ENCODE measurements at places on chromosomes 3 and 15.

- DNase-seq: no peak
Observed at GRCh38 chr3:106820726-106821362, 556.4 kb upstream of the CCDC54 start.

GRCh38 chr3:186142393-186142932 is 33.6 kb upstream of the ETV5 start:
- DNase-seq: no peak

DNA sequence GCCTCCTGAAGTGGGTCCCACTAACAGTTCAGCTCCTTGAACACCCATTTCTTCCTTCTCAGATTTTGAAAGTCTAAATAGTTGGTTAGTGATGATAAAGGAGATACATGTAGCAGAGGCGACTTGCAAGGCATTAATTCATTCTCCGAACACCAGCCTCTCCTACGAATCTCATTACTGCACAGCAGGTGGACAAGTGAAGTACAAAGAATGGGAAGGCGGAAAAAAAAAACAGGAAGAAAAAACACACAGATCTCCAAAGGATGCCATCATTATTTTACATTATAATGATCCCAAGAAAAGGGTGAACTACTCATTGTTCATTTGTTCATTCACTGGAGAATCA is 276.5 kb downstream of the MAGI1 start:
- no peak for DNase-seq

- DNase-seq: no peak
Observed at GRCh38 chr3:104939196-104939595, 427.5 kb upstream of the ALCAM start.

GRCh38 chr15:98649472-98650416 is 1.4 kb downstream of the IGF1R start:
- DNase-seq: no peak

DNA sequence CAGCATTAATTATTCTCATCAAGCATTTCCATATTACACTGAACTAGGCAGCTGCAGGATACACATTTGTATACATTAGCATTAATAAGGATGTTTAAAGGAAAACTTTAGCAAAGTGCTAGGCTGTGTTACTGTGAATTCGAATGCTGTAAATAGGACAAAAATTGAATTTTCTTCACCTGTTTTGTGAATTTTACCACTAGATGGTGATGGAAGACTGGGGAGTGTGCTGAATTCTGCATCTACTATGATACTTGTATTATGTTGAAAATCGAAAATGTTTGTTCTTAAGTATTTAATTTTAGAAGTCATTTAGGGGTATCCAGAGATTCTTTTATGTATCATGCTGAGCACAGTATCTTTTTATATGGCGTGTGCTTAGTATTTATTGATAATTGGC is 12.3 kb upstream of the P2RY14 start:
- no peak for DNase-seq

GRCh38 chr3:178193846-178194245 is 342.4 kb upstream of the KCNMB2 start:
- DNase-seq: no peak

- no peak for DNase-seq
Observed at GRCh38 chr3:118269537-118270125, 765.0 kb downstream of the IGSF11 start.

DNA sequence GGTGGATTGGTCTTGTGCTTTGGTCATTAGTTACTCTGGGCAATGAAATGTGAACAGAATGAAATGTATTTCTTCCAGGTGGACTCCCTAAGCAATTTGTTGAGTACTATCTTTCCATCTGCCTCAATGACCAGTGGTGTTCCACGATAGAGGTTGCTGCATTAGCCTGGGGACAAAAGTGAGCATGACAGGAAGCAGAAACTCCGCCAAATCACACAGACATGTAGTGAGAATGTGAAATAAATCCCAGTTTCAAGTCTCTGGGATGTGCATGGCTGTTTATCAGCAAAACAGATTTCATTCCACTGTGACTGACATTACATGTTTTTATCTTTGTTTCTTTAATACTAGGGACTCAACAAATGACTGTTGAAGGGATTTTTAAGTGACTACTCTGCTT is 63.3 kb upstream of the DCBLD2 start:
- DNase-seq: no peak

GRCh38 chr15:26712335-26712734 is 60.5 kb downstream of the GABRB3 start:
- no peak for DNase-seq

DNA sequence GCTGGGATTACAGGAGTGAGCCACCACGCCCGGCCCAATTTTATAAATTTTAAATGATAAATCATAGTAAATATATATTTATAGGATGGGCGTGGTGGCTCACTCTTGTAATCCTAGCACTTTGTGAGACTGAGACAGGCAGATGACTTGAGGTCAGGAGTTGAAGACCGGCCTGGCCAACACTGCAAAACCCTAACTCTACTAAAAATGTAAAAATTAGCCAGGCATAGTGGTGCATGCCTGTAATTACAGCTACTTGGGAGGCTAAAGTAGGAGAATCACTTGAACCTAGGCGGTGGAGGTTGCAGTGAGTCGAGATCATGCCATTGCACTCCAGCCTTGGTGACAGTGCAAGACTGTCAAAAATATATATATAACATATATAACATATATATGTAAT is 26.4 kb downstream of the MFN1 start:
- DNase-seq: no peak

- DNase-seq: no peak
Observed at GRCh38 chr15:90035840-90036230, 34.7 kb downstream of the ZNF710 start.

GRCh38 chr15:94000606-94001005 is 230.8 kb upstream of the MCTP2 start:
- no peak for DNase-seq

- DNase-seq: no peak
Observed at GRCh38 chr15:74123131-74123429, 7.3 kb upstream of the ISLR2 start.

GRCh38 chr3:57927916-57928315 is 80.3 kb upstream of the FLNB start:
- no peak for DNase-seq

GRCh38 chr3:50167069-50167840 is 12.1 kb downstream of the SEMA3F start:
- no peak for DNase-seq

GRCh38 chr3:194084284-194084683 is 51.7 kb upstream of the HES1 start:
- DNase-seq: no peak

DNA sequence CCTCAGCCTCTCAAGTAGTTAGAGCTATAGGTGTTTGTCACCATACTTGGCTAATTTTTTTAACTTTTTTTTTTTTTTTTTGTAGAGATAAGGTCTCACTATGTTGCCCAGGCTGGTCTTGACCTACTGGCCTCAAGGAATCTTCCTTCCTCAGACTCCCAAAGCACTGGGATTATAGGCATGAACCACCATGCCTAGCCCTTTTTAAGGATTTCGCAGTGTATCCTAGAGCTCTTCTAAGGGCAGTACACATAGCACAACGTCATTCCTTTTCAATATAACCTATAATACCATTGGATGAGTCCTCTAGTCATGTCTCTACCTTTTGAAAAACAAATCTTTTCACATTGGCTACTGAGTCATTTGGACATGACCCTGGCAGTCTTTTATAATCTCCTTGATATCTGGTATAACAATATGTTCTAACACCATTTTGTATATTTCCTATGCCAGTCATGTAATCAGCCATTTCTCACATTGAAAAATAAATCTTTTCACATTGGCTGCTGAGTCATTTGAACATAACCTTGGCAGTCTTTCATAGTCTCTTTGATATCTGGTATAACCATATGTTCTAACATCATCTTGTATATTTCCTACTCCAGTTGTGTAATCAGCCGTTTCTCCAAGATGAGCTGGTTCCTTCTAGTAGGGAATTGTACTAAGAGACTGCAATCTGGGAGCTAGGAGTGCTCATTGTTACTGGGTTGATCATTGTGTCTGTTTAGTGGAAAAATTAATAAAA is 944.7 kb downstream of the MCTP2 start:
- no peak for DNase-seq

GRCh38 chr3:187104933-187105332 is 34.4 kb downstream of the RPL39L start:
- no peak for DNase-seq

DNA sequence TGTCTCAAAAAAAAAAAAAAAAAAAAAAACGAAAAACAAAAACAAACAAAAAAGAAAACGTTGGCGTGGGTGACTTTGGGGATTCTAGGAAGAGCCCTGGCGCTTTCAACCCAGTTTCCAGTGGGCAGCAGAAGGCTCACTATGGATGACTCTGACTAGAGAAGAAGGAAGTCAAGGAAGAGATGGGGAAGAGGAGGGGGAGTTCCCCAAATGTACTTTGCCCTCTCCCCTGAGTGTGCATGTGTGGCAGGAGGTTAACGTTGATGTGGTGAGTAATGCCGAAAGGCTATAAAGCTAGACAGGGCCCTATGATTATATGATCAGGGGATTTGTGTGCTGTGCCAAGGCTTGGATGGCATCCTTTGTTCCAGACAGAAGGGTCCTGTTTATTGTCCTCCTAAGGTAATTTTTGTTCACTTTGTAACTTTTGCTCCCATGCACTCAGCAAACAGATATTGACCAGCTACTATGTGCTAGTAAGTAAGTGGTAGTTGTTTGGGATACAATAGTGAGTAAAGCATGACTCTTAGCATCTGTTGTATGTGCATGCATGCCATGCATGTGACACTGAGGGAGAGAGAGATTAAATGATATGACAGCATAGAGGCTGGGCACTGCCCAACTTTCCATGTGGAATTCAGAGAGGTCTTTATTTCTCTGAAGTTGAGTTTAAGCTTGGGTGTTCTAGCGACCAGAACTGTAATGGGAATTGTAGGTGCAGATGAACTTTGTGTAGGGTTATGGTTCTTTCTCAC is 750 bp upstream of the HHLA2 start:
- DNase-seq: no peak

DNA sequence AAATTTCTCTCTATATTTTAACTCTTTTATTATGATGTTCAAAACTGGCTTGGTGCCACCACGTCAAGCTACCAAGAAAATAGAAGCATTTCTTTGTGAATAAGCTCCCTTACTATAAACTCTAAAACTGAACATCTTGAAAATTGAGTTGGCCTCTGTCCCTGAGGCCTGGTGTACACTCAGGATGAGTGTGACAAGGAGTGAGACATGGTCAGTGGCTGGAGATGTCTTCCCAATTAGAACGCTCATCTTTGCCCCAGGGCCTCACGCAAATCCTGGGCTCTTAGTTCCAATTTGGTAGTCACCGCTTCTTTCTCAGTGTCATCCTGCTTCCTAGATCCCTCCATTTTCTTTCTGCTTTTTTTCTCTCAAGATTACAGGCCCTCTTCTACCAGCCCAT is 26.2 kb downstream of the SLC2A2 start:
- no peak for DNase-seq

- DNase-seq: no peak
Observed at GRCh38 chr3:170421111-170421641, 2.5 kb downstream of the CLDN11 start.

GRCh38 chr3:153552887-153553604 is 391.0 kb downstream of the RAP2B start:
- DNase-seq: no peak

DNA sequence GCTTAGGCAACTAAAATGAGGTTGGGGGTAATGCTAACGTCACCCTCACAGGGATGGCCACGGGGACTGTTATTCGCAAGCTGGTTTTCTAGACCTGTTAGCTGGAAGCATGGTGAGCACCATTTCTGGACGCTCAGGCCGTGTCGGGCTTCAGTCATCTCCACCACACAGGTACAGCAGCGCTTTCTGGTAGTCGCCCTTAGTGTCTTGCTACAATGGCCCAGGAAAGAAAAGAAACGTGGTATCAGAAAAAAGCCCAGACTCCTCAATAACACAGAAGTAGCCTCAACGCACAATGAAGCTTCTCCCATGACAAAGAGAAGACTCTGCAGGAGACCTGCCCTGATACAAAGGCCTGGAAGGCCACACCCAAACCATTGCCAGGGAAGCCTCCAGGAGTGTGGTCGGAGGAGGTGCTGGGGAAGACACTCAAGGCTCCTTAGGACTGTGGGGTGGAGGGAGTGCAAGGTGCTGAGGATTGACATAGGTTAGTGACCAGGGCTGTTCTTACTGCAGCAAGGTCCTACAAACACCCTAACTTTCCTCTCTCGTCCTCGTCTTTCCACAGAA is 50.2 kb downstream of the ANXA2 start:
- no peak for DNase-seq

DNA sequence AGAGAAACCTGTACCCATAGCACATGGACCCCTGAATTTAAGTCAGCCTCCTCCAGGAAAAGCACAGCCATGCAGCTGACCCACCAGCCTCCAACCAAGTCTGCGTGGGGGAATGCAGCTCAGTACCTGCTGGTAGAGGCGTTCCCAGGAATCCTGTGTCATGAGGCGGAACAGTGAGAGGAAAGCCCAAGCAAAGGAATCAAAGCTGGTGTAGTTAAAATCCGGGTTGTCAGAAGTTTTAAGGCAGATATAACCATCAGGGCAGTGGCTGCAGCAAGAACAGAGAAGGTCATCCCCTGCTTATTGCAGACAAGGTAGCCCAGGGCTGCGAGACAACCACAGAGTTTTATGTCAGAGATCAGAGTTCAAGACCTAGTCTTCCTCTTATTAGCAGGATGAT is 59.1 kb downstream of the SCN10A start:
- no peak for DNase-seq

GRCh38 chr3:184563941-184564684 is 2.5 kb downstream of the EPHB3 start:
- DNase-seq: no peak

DNA sequence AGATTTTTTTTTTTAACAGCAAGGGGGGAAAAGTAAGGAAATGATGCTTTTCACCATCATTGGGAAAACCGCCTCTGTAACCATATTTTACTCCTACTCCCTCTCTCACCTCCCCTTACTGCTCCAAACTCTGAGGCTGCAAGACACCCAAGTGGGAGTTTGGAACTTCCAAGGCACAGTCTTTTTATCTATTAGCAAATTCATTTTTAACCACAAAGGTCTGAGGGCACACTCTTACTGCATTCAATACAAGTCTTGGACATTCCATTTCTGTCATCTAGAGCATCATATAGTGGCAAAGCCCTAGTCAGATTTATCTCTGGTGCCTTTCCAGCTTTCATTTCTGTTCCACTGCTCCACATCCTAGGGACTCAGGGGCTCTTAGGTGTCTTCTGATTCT is 13.2 kb downstream of the FAM162A start:
- no peak for DNase-seq

DNA sequence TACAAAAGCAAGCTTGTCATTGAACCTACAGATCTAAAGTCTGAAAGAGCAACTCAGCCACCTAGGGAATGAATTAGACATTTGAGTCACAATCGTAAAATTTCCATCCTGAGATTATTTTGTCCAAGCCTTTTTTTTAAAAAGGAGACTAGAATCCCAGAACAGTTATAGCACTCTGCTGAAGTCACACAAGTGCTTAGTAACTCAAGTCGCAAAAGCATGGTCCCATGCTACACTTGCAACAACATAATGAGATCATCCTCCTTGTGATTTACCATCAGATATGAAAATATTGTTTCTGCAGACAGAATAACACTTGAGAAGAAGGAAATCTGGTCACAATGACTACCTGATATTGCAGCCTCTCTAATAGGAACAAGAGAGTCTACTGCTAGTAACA is 106.7 kb downstream of the ZIC4 start:
- DNase-seq: no peak

GRCh38 chr15:80679804-80680175 is 15.3 kb upstream of the ABHD17C start:
- DNase-seq: no peak

All from stimulated activated CD4-positive, alpha-beta T cell treated with anti-CD3 and anti-CD28 coated beads, TNF-alpha, amount 100 ng/mL, for 1 hour (primary cell).